Ureter (tissue), 1 donor: ENCODE measurements at places on chromosomes 16 and 17. TPM values are rescaled to one million over a fixed set of nuclear protein-coding genes. Genes with fewer than 3 reads are reported as not detected.

DNA sequence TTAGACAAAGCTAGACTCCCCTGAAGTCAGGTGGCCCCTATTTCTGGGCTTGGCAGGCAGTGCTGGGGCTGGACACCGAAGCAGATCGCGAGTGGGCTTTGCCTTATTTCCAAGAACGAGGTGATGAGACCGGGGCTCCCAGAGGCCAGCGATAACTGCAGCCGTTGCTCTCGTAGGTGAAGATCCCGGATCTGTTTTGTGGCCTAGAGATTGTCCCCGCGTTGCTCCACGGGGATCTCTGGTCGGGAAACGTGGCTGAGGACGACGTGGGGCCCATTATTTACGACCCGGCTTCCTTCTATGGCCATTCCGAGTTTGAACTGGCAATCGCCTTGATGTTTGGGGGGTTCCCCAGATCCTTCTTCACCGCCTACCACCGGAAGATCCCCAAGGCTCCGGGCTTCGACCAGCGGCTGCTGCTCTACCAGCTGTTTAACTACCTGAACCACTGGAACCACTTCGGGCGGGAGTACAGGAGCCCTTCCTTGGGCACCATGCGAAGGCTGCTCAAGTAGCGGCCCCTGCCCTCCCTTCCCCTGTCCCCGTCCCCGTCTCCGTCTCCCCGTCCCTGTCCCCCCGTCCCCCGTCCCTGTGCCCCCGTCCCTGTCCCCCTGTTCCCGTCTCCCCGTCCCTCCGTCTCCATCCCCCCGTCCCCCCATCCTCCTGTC, 1.5 kb upstream of the TBCD start:
- no peak for DNase-seq

DNA sequence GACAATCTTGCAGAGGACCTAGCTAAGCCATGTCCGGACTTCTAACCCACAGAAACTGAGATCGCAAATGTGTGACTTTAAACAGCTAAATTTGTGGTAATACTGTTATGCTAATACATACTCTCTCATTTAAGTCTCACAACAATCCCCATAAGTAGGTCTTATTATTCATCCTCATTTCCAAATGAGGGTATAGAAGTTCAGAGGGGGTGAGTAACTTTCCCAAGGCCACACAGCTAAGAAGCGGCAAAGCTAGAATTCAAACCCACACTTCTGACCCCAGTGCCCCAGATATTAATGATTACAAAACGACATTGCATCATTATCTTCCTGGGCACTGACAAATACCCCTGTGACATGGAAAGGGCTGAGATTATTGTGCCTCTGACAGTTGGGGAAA, 81.4 kb downstream of the CNGB1 start:
- no peak for DNase-seq

DNA sequence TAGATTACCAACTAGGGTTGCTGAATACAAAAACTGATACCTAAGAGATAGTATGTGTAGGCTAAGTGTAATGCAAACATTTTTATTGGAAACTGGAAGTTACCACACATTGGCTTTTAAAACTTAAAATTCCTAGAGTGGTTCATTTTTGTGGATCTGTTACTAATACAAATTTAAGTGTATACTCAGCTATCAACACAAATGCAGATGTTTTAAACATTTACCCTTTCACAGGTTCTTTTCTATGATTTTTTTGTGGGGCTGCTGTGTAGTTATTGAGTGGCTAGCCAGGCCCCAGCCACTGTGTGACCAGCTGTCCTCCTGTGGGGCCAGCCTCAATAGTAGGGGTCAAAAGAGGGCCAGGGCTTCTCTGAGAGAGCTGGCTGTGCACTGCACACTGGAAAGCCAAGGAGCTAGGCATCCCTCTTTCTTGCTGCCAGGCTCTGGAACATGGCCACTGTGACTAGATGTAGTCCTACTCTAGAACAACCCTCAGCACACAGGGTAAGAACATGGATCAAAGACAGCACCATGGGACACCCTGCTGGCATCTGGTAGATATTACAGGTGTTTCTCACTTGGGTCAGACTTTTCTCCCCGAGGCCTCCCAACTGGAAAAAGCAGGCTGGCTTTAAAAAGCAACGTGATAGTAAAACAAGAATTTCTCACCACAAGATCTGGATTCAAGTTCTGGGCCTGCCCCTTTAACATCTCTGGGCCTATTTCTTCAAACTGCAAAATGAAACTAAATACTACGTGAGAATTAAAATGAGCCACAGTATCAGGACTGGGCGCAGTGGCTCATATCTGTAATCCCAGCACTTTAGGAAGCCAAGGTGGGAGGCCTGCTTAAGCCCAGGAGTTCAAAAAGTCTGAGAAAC, 7.3 kb upstream of the VEZF1 start:
- peak; percentile 70 for DNase-seq

DNA sequence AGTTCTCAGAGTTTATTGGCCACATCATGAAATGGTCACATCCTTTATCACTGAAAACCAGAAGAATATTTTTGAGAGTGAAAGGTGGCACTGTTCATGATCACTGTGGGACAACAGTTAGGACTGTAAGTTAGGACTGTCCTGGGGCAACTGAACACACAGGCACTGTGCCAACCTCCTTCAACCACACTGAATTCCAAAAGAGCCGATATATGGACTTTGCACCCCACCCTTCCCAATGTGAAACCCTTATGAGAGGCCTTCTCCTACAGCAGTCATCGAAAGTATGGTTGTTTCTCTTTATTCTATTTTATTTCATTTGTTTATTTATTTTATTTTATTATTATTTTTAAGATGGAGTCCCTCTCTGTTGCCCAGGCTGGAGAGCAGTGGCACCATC, 353.5 kb downstream of the TOX3 start:
- DNase-seq = no peak

- DNase-seq = no peak
Measured at GRCh38 chr17:54948380-54948779, 20.1 kb downstream of the COX11 start.

DNA sequence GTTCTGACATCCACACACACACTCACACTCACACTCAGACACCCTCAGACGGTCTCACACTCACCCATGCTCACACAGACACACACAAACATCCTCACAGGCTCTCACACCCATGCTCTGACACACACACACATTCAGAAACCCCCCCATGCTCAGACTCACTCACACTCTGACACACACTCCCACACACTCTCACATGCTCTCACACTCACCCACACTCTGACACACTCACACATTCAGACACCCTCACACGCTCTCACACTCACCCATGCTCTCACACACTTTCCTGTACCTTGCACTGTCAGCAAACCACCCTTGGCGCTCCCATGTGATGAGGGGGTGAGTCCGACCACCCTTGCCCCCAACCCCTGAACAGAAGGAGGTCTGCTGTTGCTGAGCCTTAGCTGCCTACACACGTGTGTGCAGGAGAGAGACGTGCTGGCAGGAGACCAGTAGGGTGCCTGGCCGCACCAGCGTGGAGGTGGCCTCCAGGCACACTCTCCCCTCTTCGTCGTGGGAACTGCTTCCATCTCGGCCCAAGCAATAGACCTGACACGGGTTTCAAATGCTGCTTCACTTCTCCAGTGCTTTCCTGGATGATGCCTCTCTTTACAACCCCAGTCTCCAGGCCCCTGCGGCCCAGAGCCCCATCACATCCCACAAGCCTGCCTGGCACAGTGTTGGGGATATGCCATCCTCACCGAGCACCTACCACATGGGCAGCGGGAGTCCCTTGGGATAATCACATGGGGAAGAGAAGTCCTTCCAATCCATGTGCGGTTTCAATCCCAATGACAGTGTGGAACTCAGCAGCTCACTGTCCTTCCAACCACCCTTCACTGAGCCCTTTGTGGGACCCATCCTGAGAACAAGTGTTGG, 267.8 kb upstream of the FOXF1 start:
- DNase-seq = peak; percentile 37

DNA sequence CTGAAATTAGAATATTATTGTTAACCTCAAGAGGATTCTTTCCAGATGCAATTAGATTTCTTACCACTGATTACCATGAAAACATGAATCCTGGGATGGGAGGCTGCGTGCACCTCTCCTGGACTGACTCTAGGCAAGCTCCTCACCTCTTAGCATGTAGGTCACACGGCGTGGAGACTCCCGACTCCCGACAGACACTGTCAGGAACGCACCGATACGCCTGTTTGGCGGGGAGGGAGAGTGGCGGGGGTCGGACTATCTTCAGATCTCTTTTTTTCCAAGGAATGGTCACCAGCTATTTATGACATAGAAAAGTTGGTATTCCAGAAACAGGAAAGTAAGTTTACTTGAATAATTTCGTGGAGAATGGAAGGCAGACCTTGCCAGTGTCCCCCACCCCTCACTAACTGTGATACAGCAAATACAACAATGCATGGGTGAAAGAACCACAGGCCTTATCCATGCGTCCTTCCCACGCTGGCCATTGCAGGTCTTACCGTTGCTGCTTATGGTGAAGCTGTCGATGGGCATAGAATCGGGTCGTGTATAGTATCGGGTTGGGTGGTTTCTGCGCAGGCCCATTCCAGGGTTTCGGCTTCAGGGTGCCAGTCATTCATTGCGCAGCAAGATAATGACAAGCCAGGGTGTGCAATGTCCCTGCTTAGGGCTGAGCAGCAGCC, 62.6 kb upstream of the ENDOV start:
- no peak for DNase-seq

- DNase-seq = no peak
Measured at GRCh38 chr16:79420493-79420892, 180.0 kb downstream of the MAF start.

DNA sequence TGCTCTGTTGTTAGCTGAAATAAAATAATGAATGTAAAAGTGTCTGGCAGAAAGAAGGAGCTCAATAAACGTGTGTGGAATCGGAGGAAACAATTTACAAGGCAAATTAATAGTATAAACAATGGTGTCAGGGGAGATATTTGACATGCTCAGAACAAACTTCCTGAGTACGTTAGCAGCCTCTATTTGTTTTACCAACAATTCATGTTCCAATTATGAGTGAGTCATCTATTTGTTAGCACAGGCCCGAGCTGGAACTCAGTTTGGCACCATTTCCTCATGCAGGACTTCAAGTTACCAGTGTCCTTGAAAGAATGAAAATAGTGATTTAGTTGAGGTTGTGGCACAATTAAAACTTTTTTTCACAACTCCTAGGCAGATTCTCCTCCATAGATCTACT, 9.1 kb downstream of the ASIC2 start:
- peak; percentile 69 for DNase-seq

The TBC1D3L gene
- total RNA-seq = 30.4 TPM

The NOG gene
- total RNA-seq = 0.60 TPM

The SREBF1 gene
- 127 TPM for total RNA-seq

The PROCA1 gene
- total RNA-seq = 1.1 TPM

The SPIRE2 gene
- total RNA-seq = 41.6 TPM

The CTCF gene
- total RNA-seq = 54.6 TPM

The DNAH3 gene
- 3.1 TPM for total RNA-seq
